Stimulated activated CD4-positive, alpha-beta T cell treated with anti-CD3 and anti-CD28 coated beads, Interleukin-4, amount 100 ng/mL, for 24 hours (primary cell): ENCODE measurements at places on chromosomes 7 and 10.

- peak; percentile 68 for DNase-seq
These were observed 1.3 kb downstream of the PFKFB3 start for GRCh38 chr10:6204063-6204340.

DNA sequence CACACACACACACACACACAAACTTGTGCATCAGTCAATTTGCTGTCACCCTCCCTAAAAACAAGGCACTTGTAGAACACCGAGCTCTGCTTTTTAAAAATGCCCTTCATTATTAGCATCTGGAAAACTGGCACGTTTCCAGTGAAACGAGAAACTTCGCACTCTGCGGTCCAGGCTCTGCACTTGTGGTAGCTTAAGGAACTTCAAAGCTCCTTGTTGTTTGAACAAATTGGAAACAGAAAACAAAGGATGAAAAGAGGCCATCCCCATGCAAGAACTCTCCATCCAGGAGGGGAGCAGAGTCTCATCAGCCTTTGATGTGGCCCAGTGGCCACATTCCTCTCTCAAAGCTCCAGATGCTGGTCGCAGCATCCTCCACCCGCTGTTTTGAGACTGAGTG lies 105.1 kb downstream of the C10orf90 start:
- DNase-seq, result no peak

- no peak for DNase-seq
These were observed 5.6 kb downstream of the GDF10 start for GRCh38 chr10:47305566-47305965.

GRCh38 chr10:74947781-74948401 lies 121.5 kb downstream of the KAT6B start:
- no peak for DNase-seq

GRCh38 chr7:19620470-19620869 lies 88.4 kb downstream of the POLR1F start:
- no peak for DNase-seq

DNA sequence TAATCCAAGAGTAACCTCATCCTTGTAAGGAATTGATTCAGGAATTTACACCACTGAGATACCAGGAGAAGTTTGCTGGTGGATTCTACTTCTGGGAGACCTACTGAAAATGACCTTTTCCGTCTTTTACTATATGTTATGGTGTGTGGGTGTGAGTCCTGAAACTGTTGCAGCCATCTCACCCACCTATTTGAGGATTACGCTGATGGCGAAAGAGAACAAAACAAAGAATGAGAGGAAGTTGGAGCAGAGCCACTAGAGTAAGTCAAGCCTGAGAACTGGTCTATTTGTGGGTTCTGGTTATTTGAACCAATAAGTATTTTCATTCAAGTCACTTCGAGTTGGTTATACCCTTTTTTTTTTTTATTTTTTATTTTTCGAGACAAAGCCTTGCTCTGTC lies 12.7 kb upstream of the ABCC2 start:
- no peak for DNase-seq

GRCh38 chr7:43377196-43377960 lies 205.5 kb upstream of the STK17A start:
- no peak for DNase-seq

- DNase-seq, result no peak
These were observed 184.5 kb downstream of the ADAM12 start for GRCh38 chr10:126203746-126204145.

DNA sequence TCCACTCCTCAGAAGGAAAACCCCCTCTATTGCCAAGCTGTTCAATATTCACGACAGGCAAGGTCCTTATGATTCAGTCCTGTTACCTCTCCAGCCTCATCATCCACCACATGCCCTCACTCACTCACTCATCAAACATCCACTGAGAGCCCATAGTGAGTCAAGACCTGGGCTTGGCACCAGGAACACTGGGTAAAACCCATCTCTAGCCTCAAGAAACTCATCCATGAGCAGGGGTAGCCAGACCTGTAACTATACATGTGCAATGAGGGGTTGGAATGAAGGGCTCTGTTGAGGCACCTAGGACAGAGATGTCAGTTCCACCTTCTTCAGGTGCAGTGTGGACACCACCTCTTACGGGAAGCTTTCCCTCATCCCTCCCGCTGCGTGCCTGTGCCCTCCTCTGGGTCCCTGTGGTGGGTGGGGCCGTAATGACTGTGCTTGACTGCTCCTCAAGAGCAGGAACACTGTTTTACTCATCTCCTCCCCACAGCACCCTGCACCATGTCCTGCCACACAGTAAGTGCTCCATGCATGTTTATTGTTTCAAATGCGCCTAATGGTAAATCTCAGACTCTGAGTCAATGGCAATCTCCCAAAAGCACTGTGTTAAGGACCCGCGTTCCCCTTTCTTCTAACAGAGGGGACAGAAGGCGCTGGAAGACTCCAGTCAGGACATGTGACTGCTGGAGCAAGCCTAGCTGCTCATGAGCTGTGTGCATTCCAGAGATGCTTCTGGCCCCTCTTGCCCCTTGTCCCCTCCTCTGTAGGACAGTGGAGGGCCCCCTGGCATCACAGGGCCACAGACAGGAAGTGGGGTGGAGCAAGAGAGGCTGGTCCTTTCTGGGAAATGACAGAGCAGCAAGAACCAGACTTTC lies 95.4 kb downstream of the HIPK2 start:
- peak; percentile 59 for DNase-seq

DNA sequence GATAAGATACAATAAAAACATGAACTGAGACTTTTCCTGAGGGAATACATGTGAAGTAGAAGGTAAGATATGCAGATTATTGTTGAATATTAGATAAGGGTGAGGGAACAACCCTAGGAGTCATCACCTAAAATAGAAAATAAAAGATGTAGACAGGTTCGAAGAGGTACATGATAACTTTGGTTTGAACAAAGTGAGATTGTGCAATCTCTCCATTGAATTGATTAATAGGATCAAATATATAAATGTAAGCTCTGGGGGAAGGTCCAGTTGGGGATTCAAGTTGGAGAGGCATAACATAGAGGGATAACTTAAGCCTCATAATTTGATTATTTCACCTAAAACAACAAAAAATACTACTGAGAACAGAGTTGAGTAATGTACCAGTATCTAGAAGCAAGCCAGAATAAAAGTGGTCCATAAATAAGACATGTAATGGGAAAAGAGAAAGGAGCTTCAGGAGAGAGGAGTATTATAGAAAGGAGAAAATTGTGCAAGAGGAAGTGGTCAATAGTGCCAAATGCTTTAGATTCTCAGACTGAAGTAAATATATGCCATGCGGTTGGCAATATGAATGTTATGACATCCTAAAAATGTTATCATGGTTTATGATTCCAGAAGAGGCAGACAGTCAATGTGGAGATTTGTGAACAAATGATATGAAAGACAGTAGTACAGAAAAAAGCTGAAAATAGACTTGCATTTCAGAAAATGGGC lies 282.3 kb upstream of the CHRM2 start:
- DNase-seq, result no peak

GRCh38 chr7:70997261-70997660 lies 134.7 kb upstream of the GALNT17 start:
- no peak for DNase-seq

GRCh38 chr7:150665089-150665748 lies 20.3 kb upstream of the GIMAP2 start:
- peak; percentile 67 for DNase-seq

- DNase-seq, result no peak
These were observed 113.1 kb upstream of the PCBD1 start for GRCh38 chr10:71001470-71001869.

GRCh38 chr10:116274064-116274904 lies 1.3 kb upstream of the GFRA1 start:
- DNase-seq, result no peak

DNA sequence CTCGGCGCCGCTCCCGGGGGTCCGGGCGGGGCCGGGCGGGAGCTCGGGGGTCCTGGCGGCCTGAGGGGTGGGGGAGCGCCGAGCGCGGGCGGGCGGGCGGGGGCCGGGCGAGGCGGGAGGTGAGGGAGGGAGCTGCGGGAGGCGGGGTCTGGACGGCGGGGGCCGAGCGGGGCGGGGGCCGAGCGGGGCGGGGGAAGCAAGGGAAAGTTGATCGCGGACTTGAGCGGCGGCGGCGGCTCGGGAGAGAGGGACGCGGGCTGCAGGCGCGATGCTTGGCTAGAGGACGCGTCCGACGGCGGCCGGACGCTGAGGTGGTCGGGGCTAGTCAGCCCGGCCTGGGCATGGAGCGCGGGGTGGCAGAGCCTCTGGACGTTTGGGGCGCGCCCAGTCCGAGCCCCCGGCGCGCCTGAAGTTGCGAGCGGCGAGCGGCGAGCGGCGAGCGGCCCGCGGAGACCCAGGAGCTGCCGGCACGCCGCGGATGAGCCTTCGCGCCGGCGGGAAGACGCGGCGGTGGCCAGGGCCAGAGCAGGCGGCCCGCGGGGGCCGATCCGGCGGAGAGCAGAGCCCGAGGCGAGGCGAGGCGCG lies at the start of gene CDH23:
Gene CDH23 (plus strand): TSS at position 210 of the 585 bp plus-strand sequence. CDS start 42,912 bp downstream, outside the sequence.
- DNase-seq, result no peak

- no peak for DNase-seq
These were observed 676 bp downstream of the TCAF1 start for GRCh38 chr7:143901332-143901667.

GRCh38 chr7:53340220-53340619 lies 304.8 kb downstream of the POM121L12 start:
- DNase-seq, result no peak

GRCh38 chr7:94354953-94355352 lies 39.7 kb upstream of the COL1A2 start:
- DNase-seq, result no peak

DNA sequence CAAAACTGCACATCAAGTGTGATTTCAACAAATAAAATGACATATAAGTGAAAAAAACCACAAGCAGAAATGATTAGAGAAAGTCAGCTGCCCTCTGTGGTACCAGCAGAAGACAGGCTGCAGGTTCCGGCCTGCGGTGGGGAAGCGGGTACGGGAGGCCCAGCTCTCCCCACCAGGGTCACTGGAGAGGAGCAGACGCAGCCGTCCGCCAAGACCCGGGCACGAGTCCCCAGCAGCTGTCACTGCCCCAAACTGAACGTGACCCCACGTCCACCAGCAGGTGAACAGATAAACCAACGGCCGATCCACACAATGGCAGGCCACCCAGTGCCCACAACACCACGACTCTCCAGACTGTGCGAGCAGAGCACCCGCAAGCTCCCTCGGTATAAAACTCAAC lies 16.1 kb upstream of the MICALL2 start:
- DNase-seq, result no peak
